Sigmoid colon (tissue), 7 donors: ENCODE measurements at places on chromosomes 13 and 19. TPM values are rescaled to one million over a fixed set of nuclear protein-coding genes. Genes with fewer than 3 reads are reported as not detected.

GRCh38 chr19:45130888-45131615 is 29.7 kb downstream of the NKPD1 start:
- no peaks in the 10 kb centered on the region for H3K4me1 ChIP-seq
- H3K36me3 ChIP-seq, result no peaks in the 10 kb centered on the region
- no peak overlapping the region for H3K27ac ChIP-seq
- DNase-seq, result no peak

GRCh38 chr19:30649934-30650614 is 277.9 kb downstream of the ZNF536 start:
- no peaks in the 10 kb centered on the region for H3K36me3 ChIP-seq
- no peak for DNase-seq
- H3K4me1 ChIP-seq, result no peaks in the 10 kb centered on the region
- H3K27ac ChIP-seq, result no peak overlapping the region

TMC4 gene
- 0.66 TPM for total RNA-seq

LILRA5 gene
- 6.7 TPM for total RNA-seq
